Stimulated activated CD4-positive, alpha-beta T cell treated with anti-CD3 and anti-CD28 coated beads, TNF-alpha, amount 100 ng/mL, for 1 hour (primary cell): ENCODE measurements at places on chromosomes 16 and 17.

DNA sequence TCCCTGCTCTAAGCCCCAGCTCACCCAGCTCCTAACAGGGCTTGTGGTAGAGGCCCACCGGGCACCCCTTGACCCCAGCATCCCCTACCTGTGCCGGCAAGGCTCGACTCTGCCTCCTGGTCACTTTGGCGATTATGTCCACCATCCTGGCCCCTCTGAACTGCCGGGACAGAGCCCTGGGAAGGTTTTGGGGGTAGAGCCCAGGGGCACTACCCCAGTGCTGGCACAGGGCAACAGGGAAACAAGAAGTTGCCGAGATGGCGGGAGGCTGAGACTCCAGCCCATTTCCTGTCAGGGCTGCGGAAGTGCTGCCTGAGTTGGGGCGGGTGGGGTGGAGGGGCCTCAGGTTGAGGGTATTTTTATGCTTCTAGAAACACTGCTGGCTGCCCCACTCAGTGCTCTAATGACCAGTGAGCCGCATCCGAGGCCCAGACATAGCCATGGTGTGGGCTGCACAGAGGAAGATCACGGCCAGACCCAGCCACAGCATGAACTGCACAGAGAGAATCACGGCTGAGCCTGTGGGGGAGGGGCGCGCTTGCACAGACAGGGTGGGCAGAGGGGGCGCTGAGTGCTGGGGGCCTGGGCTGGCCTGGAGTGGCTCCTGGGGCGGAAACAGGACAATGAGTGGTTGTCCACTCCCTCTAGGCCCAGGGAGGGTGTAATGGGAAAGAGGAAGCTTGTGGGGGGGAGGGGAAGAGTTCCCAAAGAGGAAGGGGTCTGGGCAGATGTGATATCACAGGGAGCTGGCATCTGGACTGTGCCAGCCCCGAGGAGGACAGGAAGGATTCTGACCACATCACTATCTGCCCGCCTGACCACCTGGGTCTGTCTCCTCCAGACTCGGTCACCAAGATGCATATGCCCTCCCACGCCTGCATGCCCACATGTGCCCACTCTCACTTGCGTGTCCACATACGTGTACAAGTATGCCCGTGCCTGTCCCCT, 22.3 kb downstream of the ARHGAP27 start:
- DNase-seq, result peak; percentile 21

- no peak for DNase-seq
These were observed 57.6 kb downstream of the KSR1 start for GRCh38 chr17:27513849-27514248.

GRCh38 chr17:73098919-73099318, 6.4 kb upstream of the SLC39A11 start:
- DNase-seq, result no peak

- no peak for DNase-seq
These were observed at the start of gene KRTAP2-4 for GRCh38 chr17:41065829-41066624. Gene KRTAP2-4, minus strand, starts transcription at chr17:41065879. Its CDS starts 34 bp downstream, at chr17:41065845.

- DNase-seq, result no peak
These were observed 278.4 kb downstream of the PARN start for GRCh38 chr16:14351647-14352046.

- no peak for DNase-seq
These were observed 31.6 kb downstream of the AATF start for GRCh38 chr17:36980280-36980761.

- DNase-seq, result no peak
These were observed 2.7 kb downstream of the NUFIP2 start for GRCh38 chr17:29291163-29291752.

DNA sequence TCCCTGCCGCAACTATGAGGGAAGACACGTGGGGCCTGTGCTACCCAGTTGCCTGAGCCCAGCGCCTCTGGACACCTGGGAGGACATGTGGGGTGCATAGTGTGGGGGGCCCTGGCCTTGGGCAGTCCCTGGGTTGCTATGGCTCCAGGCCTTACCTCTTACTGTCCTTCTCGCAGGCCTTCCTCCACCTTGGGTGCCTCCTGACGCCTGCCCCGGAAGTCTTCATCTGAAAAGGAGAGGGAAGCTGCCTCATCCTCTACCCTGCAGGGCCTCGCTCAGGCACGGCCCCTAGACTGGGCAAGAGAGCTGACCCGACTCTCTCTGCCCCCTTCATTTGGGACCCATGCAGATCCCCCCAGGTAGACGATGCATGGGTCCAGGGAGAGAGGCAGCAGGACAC, 16.5 kb upstream of the MRPS23 start:
- DNase-seq, result no peak

DNA sequence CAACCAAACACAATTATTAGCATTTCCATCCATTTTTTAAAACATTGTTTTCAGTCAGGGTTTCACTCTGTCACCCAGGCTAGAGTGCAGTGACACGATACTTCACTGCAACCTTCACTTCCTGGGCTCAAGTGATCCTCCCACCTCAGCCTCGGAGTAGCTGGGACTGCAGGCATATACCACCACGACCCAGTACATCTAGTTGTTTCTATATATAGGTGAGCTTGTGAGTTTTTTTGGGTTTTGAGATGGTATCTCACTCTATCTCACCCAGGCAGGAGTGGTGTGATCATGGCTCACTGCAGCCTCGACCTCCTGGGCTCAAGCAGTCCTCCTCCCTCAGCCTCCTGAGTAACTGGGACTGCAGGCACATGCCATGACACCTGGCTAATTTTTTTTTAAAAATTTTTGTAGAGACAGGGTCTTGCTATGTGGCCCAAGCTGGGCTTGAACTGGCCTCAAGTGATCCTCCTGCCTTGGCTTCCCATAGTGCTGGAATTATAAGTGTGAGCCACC, 21.5 kb upstream of the ATP5MC1 start:
- DNase-seq, result no peak

DNA sequence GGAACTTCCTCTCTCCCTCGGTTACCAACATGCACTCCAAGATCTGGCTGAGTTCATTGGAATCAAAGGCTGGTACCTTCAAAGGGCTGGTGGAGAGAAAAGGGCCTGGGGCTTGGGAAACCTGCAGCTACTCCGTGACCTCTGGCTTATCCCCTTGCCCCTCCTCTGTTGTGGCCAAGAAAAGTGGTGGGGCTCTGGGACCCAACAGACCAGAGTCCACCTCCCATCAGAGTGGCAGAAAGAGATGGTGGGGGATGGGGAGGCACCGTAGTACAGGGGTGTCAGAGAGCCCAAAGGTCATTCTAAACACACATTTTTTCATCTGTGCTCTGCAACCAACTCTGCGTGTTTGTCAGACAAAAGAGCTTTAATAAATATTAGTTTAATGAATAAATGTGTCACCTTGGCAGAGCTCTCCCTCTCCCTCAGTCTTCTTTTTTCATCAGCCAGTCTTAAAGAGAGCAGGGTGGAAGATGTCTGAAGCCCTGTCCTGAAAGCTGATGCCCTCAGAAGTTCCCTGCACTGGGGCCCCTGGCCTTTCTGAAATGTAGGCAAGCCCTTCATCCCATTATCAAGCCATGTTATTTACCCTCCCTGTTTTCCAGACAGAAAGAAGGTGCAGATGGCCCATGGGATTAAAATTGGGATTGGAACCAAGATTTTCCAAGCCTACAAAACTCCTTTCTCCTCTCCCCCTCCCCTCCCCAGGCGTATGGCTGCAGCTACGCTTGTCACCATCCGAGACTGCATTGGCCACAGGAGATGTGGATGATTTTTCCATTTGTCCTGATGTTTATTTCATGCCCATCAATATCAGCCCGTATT, 227.3 kb downstream of the CCDC182 start:
- DNase-seq, result no peak

DNA sequence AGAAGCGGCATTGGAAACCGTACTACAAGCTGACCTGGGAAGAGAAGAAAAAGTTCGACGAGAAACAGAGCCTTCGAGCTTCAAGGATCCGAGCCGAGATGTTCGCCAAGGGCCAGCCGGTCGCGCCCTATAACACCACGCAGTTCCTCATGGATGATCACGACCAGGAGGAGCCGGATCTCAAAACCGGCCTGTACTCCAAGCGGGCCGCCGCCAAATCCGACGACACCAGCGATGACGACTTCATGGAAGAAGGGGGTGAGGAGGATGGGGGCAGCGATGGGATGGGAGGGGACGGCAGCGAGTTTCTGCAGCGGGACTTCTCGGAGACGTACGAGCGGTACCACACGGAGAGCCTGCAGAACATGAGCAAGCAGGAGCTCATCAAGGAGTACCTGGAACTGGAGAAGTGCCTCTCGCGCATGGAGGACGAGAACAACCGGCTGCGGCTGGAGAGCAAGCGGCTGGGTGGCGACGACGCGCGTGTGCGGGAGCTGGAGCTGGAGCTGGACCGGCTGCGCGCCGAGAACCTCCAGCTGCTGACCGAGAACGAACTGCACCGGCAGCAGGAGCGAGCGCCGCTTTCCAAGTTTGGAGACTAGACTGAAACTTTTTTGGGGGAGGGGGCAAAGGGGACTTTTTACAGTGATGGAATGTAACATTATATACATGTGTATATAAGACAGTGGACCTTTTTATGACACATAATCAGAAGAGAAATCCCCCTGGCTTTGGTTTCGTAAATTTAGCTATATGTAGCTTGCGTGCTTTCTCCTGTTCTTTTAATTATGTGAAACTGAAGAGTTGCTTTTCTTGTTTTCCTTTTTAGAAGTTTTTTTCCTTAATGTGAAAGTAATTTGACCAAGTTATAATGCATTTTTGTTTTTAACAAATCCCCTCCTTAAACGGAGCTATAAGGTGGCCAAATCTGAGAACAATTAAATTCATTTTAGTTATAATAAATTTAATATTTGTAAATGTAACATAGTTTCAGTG, 1.7 kb downstream of the HEXIM1 start:
- peak; percentile 35 for DNase-seq
